ENCODE measurements at places on chromosomes 2 and 18. TPM values are rescaled to one million over a fixed set of nuclear protein-coding genes. Genes with fewer than 3 reads are reported as not detected.

DNAJC5G gene
- not detected for total RNA-seq

- DNase-seq = no peak
Observed at GRCh38 chr2:115070002-115070401, 627.6 kb downstream of the DPP10 start.

DNA sequence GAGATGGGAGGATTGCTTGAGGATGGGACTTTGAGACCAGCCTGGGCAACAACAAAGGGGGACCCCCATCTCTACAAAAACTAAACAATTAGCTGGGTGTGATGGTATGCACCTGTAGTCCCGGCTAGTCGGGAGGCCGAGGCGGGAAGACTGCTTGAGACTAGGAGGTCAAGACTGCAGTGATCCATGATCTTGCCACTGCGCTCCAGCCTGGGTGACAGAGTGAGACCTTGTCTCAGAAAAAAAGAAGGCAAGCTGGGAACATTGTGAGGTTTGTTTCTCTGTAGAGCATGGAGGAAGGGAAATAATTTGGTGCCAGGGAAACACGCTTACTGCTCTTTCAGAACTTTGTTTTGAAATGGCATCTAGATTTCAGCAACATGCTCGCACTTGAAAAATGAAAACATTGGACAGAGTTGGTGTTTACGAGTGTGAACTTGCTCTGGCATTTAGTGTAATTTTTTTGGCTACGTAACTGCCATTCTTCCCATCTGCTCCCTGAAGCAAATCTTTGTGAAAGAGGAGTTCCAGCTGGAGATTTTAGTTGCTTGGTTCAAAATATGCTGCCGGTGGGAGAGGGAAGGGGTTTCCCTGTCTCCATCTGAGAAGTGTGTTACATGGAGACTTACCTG is 125.6 kb upstream of the DLX2 start:
- no peak for DNase-seq

DNA sequence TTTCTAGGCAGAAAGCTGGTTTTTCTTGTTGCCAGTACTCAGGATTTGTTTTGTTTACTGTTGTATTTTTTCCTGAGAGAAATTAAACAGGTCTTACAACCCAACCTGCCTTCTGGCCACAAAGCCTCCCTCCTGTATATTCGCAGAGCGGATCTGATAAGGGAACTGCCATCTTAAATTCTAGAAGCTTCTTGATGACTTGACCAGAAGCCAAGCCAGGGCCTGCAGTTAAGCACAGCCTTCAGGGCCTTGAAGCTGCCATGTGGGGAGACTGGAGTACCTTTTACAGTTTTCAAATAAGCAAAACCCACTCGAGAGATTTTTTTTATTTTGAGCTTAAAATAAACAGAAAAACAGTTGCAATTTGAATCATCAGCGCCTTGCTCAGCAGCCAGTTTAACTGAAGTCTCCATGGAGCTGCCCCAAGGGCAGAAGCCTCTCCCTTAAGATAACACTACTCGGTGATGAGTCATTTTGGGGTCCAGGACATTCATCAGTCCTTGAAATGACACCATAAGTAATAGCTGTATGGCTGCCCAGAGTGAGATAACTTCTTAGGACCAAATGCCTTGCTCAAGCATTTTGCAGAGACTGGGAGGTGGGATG is 51.5 kb upstream of the PHLPP1 start:
- peak; percentile 50 for DNase-seq

DNA sequence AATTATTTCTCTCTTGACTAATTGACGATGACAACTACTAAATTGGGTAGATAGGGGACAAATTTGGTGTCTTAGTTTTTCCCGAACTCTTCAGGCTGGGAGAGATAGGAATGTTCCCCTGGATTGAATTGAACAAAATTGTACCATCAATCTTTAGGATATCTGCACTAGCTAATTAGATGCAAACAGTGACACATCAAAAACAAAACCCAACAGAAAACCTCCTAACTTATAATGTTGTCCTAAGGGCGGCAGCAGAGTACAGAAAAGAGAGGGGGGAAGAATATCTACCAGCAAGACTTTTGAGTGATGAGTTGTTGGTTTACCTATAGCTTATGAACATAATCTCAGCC is 342.9 kb downstream of the INSIG2 start:
- peak; percentile 14 for DNase-seq

- DNase-seq = no peak
Observed at GRCh38 chr2:147628971-147629421, 215.8 kb upstream of the ACVR2A start.

- no peak for DNase-seq
Observed at GRCh38 chr2:231727621-231728020, 19.3 kb downstream of the PTMA start.

DNA sequence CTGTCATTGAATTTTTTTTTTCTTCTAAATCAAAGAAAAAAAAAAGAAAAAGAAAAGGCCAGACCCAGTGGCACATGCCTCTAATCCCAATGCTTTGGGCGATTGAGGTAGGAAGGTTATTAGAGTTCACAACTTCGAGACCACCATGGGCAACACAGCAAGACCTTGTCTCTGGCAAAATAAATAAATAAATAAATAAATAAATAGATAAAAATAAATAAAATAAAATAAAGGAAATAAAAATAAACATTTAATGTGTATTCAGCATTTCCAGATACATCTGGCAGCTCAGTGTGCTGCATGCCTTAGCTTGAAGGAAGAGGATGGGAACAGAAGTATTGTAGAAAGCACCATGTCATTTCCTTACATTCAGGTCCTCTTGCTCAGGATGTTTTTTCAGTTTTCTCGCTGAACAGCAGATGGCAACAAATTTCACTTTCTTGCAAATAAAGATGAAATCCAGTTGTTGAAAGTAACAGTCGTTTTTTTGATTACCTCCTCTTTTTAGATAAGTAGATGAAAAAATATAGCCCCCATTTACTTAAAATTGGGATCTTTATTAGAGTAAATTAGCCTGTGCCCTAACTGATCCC is 25.7 kb upstream of the FAM178B start:
- peak; percentile 36 for DNase-seq

Data from HT1080 (cell line).